ENCODE measurements at places on chromosomes 13 and 19.

DNA sequence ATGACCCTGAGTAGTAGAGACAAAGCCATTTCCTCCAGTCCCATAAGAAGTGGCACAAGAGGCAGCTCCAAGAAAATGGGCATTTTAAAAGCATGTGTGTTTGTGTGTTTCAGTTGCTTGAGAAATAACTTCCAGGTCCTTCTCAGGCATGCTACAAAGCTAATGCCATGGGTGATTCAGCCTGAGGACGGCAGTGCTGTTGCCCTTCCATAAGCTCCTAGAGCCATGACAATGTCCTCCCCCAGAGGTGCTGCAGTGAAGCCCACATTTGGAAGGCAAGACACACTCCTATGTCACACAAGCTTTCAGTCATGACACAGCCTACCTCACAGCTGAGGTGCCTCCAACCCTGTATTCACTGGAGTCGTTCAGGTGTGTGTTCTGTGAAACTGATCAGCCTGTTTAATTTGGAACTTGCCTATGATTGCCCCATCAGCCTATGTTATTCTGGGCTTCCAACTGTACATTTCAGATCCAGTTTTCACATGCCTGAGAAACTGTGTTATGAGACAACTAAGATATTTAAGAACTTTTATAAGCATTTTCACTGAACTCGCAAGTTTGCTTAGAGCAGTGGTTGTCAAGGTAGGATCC is 213.6 kb downstream of the FOXO1 start:
- no peak for DNase-seq

DNA sequence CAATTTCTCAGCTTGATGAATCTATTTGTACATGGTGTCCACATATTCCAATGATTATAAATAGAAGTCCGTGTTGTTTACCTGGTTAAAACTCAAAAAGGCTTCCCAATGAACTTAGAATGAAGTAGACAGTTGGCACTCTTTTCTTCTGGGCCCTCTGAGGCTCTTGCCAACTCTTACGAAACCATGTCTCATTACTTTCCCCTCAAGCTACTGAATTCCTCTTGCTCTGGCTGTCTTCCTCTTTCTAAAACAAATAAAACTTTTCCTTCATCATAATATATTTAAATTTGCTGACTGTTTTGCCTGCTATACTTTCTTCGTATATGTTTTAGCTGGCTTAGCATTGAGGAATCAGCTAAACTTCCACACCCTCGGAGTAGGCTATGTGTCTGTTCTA is 139.7 kb downstream of the SLITRK6 start:
- no peak for DNase-seq

DNA sequence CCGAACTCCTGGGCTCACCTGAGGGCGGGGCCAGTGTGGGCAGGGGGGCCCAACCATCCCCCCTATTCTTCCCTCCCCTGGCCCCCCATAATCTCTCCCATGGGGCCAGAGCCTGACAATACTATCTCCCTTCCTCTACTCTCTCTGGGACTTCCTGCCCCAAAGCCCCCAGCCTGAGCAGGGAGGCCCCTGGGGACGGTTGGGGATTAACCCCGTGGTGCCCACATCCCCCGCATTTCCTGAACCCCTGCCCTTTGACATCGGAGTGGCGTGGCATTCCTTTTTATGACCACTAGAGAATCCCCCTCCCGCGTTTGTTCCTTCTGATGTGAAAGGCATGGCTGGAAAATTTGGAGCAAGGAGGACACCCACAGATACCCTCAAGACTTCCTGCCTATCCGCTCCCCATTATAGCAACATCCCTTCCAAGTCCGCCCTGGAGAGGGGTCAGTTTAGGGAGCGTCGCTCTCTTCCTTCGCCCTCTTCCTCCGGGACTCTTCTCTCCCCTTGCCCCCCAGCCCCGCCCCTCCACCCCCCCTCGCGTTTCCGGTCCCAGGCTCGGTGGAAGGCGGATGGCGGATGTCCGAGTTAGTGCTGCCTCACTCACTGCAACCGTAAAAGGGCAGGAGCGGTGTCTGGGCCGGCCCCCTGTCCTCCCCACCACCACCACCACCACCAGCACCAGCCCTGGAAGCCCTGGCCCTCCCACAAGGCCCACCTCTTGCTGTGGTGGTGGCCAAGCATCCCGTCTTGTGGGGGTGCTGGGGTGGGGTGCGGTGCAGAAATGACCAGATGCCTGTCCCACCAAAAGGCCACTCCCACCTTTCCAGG is 1.8 kb downstream of the VASP start:
- DNase-seq: no peak

- DNase-seq: no peak
Observed at GRCh38 chr13:53264751-53265385, 236.3 kb downstream of the OLFM4 start.

DNA sequence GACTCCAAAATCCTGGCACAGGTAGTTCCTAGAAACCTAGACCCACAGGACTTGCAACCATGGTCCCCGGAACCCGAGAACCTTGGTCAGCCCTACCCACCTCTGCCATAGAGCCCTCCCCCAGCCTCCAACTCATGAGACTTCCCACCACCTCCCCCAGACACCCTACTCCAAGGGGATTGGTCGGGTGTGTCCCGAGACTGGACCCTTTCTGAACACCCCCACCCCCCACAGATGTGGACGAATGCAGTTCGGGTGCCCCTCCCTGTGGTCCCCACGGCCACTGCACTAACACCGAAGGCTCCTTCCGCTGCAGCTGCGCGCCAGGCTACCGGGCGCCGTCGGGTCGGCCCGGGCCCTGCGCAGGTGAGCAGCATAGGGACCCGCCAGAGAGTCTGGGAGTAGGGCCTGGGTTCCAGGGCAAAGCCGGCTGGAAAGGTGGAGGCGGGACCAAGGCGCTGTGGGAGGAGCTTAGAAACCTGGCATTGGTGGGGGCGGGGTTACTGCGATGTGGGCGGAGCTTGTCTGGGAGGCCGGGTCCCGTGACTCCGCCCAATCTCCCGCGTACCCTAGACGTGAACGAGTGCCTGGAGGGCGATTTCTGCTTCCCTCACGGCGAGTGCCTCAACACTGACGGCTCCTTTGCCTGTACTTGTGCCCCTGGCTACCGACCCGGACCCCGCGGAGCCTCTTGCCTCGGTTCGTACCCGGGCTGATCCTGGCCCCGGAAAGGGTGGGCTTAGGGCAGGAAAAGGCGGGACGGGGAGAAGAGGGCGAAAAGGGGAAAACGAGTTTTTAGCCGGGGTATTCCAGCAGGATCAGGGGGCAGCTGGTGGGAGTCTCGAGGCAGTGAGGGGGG is 11.9 kb downstream of the LTBP4 start:
- DNase-seq: peak; percentile 91

- no peak for DNase-seq
Observed at GRCh38 chr19:44737238-44738071, 11.1 kb upstream of the BCL3 start.

DNA sequence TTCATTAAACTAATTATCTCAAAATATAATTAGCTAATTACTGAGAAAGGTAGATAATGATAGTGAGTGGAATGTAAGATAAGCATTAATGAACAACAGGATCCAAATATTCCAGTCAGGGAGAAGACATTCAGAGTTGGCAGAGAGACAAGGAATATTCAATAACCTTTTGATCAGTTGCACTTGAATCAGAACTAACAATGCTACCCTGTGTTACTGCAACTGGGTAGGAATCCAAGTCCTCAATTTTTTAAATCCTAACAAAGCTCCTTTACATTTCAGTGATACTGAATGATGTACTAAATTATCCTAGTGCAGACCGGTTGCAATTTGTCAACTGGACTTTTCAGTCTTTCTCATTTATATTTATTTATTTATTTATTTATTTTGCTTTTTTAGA is 107.1 kb upstream of the MIR17HG start:
- no peak for DNase-seq

GRCh38 chr19:29617366-29618266 is 11.5 kb downstream of the POP4 start:
- no peak for DNase-seq

- DNase-seq: no peak
Observed at GRCh38 chr13:42865768-42866102, 84.4 kb downstream of the FAM216B start.

GRCh38 chr13:112728375-112729126 is 38.7 kb downstream of the ATP11A start:
- DNase-seq: no peak

DNA sequence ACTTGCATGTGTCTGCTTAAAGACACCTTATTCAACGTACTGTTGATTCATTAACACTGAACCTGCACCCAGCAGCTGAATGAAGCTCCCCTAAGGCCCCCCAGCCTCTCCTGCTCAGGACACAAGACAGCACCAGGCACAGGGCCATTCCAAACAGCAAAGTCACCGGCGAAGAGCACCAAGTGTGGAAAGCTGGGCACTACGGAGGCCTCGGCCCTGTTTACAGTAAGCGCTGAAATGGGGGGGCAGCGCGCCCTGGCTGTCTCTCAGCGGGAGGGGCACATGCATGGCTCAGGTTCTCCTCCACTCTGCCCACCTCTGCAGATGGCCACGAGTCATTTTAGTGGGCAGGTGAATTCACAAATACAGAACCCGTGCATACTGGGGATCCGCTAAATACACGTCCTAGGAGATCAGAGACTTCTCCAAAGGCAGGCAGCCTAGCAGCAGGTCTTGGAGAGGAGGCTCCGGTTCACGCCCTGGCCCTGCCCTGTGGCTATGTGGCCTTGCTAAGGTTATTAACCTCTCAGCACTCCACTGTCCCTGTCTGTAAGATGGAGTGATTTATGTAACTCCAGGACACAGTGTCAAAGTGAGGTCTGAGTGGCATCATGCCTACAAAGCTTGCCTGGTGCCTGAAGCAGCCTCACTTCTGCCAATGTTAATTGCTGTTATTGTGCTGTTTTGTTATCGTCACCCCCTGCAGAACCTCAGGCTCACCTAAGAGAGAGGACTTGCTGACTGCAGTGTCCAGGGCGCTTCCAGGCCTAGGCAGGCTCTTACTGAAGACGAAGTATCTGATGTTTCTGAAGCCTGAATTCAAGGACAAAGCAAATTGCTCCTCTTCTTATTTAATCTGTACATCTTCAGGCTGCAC is 207.4 kb upstream of the SOX1 start:
- DNase-seq: no peak

DNA sequence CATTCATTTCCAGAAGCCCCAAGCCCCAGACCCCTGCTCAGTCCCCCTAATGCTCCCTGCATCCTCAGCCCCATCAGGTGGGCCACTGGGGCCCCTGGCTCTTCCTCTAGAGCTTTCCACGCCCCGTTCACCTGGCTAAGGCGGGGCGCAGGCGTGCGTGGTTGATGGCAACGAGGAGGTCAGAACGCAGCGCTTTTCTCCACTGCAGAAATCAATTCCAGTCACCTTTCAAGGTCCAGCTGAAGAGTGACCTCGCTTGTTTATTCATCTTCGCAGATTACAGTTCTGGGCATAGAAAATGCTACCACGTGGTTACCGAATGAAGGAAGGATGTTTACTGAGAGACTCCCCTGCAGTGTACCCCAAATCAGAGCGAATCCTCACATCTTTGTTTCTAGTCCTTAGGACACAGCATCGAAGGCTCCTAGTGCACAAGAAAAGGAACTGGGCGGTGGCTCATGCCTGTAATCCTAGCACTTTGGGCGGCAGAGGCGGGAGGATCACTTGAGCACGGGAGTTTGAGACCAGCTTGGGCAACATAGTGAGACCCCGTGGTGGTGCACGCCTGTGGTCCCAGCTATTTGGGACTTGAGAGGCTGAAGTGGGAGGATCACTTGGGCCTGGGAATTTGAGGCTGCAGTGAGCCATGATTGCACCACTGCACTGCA is 828 bp upstream of the PBX4 start:
- DNase-seq: no peak

- DNase-seq: no peak
Observed at GRCh38 chr19:45821103-45821521, 6.0 kb upstream of the RSPH6A start.

DNA sequence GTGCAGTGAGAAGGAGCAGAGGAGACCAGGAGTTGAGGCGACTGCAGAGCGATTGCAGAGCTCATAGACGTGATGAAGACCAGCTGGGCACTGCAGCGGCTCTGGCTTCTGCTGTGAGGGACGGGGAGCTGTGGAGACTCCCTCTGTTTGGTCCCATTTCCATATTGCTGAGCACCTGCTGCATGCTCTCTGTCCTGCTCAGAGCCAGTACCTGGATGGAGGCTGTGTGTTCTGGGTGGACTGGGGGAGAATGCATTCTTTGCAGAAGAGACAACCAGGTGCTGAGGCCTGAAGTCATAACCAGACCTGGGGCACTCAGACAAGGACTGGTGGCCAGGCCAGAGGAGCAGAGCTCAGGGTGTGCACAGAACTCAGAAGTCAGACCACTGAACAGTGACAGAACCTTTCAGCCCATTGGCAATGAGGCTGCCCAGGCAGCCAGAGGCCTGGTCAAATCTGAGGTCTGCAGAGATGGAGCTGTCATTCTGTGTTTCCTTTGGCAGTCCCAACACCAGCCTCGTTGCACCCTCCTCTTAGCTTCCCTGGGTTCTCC is 1.3 kb upstream of the A1BG start:
- no peak for DNase-seq

DNA sequence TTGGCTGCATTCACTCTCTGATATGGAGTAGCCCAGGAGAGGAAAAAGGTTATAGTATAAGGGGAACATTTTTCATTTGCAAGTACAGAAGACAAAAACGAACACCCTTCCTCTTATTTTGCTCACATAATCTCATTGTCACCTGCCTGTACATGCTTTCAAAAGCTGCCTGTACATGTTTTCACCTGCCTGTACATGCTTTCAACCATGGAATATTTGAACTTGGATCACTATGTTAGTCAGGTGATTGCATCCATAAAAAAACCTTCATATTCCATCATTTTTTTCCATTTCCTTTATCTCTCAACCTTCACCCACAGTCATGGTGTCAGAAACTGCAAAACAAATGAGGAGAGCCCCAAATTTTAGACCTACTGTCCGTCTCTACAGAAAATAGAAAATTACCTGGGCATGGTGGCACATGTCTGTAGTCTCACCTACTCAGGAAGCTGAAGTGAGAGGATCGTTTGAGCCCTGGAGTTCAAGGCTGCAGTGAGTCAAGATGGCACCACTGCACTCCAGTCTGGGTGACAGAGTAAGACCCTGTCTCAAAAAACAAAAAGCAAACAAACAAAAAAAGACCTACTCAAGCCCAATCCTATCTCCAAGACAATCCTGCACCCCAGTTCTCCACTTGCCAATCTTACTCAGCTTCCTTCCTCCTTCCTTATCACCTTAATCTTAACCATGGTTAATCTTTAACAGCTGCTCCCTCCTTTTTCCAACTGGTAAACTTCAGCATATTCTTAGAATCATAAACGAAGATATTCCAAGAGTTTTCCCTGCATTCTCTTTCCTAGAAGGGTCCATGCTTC is 11.6 kb downstream of the IGFL2 start:
- DNase-seq: no peak

- no peak for DNase-seq
Observed at GRCh38 chr13:73195091-73195490, 136.3 kb downstream of the KLF5 start.

Measured in stimulated activated effector memory CD8-positive, alpha-beta T cell treated with anti-CD3 and anti-CD28 coated beads, Interleukin-12 subunit alpha, Interleukin-12 subunit beta, amount 100 ng/mL, for 72 hours (primary cell).